Kidney tubule cell (primary cell): ENCODE measurements at places on chromosomes 12 and 14.
A peak's percentile ranks its signal among the peaks of the same experiment; 100 is the strongest.

GRCh38 chr14:99270458-99271220 lies 1.4 kb downstream of the BCL11B start:
- no peak for DNase-seq

GRCh38 chr12:116319898-116320621 lies 42.6 kb upstream of the MED13L start:
- DNase-seq, result no peak

DNA sequence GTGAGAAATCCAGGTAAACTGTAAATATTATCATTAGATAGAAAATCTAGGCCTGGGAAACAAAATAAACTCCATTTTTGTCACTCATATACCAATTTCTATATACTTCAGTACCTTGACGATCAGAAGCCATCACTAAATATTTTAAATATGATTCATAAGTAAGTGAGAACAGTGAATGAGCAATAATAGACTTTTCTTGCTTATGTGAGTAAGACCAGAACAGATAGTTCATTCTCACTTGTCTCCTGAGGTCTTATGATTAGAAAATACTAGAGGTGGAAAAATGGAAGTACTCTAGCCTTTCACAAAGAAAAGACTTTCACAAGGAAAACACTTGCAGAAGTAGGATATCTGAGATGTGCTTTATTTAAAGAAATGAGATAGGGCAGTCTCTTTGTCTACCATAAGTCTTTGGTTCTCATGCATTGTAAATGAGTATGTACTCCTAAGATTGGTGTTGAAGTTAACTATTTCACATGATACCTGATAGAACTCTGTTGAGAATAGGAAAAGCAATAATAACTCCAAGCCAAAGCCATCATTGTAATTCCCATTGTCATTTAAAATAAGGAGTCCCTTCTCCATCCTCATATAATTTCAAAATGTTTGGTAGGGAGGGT lies 10.1 kb upstream of the SMCO3 start:
- DNase-seq, result peak; percentile 24

- DNase-seq, result no peak
Measured at GRCh38 chr12:109009766-109010165, 11.1 kb downstream of the SVOP start.

DNA sequence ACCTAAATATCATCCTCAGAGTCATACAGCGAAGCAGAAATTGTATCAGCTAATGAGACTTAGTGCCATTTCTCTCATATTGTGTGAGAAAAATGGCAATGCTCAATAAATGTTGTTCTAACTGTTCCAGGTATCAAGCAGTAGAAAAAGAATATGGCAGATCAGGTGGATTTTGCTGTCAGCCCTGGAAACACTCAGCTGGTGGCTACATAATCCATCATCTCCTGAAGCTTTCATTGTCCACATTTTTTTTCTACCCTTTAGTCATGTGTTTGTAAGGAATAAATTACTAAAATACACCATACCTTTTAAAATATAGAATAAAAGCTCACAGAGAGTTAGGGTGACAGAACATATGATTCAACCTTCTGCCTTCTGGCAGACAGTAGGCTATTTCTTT lies 840.3 kb downstream of the DIO2 start:
- no peak for DNase-seq

DNA sequence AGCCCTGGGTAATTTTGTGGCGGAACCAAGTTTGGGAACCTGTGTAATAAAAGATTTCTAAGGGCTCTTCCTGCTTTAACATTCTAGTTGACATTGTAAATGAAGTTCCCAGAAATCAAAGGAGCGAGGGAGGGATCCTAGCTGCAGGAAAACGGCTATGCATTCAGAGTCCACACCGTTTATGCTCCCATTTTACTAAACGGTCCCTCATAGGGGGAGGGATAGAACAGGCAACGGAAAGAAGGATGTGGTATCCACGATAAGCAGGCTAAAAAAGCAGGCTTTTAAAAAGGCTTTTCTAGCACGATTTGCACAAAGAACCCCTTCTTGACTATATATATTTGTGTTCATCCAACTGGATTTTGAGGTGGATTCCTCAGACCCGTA lies 559 bp downstream of the SYNJ2BP start:
- peak; percentile 28 for DNase-seq

- DNase-seq, result no peak
Measured at GRCh38 chr12:131347345-131347714, 363.6 kb upstream of the SFSWAP start.

DNA sequence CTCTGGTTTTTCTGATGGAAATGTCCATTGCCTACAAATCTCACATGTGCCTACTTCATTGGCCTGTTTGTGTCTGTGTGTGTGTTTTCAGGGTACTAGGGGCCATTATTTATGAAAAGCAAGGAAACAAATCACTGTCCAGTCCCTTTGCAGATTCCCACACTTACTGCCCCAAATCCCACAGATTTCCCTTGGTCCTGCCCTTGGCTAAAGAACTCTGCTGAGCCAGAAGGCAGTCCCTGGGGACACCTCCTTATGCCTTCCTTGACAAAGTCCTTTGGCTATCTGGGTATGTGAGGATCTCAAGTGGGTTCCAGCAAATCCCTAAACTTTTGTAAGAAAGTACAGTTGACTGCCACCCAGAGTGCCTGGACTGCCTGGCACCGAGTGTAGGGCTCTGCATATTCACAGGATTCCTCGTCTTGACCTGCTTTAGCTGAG lies 388.1 kb downstream of the BCAT1 start:
- no peak for DNase-seq

GRCh38 chr12:46617167-46617566 lies 208.6 kb downstream of the SLC38A4 start:
- no peak for DNase-seq

DNA sequence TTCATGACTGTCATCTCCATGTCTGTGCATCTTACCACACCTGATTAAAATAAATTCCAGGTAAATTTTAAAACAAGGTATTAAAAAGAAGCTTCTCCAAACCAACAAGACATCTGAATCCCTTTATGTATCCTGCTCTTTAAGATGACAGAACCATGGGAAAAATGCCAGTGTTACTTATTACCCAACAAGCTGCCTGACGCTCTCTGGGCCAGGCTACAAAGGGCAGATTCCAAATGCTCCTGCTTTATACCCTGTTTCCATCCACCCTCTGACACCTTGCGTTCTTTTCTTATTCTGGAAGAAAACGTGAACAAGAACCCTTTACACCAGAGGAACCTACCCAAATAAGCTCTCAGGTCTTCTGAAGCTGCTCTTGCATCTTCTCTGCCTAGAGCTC lies 70.7 kb downstream of the SLC8A3 start:
- no peak for DNase-seq

DNA sequence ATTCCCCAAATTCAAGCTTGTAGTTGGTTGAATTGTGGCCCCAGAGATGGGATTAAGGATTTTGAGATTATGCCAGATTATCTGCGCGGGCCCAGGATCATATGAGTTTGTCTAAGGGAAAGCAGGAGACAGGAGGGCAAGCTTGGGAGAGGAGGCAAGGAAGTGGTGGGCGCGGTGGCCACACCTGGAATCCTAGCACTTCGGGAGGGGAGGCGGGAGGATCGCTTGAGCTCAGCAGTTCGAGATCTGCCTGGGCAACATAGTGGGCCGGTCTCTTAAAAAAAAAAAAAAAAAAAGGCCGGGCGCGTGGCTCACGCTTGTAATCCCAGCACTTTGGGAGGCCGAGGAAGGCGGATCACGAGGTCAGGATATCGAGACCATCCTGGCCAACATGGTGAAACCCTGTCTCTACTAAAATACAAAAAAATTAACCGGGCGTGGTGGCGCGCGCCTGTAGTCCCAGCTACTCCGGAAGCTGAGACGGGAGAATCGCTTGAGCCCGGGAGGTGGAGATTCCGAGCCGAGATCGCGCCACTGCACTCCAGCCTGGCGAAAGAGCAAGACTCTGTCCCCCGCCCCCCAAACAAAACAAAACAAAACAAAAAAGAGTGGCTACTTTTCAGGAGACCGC lies 881 bp upstream of the PUS1 start:
- DNase-seq, result no peak
